Left cardiac atrium (tissue), 4 donors: ENCODE measurements at places on chromosomes 2 and 18. TPM values are rescaled to one million over a fixed set of nuclear protein-coding genes. Genes with fewer than 3 reads are reported as not detected.

Gene PDE1A
- total RNA-seq: 11.0 TPM

Gene PXDN
- 34.8 TPM for total RNA-seq

Gene APLF
- 5.5 TPM for total RNA-seq

Gene C2orf66
- total RNA-seq: 0.18 TPM

Gene FAM110C
- total RNA-seq: 6.2 TPM

Gene CDH2
- total RNA-seq: 178 TPM

Gene NPPC
- total RNA-seq: 7.2 TPM

Gene ZNF521
- 29.4 TPM for total RNA-seq
